ENCODE measurements at places on chromosomes 11 and 22.
A peak's percentile ranks its signal among the peaks of the same experiment; 100 is the strongest.

- DNase-seq: no peak
These were observed 55.4 kb downstream of the CDKN1C start for GRCh38 chr11:2830030-2830812.

GRCh38 chr11:70594031-70594430 lies 195.7 kb downstream of the CTTN start:
- no peak for DNase-seq

DNA sequence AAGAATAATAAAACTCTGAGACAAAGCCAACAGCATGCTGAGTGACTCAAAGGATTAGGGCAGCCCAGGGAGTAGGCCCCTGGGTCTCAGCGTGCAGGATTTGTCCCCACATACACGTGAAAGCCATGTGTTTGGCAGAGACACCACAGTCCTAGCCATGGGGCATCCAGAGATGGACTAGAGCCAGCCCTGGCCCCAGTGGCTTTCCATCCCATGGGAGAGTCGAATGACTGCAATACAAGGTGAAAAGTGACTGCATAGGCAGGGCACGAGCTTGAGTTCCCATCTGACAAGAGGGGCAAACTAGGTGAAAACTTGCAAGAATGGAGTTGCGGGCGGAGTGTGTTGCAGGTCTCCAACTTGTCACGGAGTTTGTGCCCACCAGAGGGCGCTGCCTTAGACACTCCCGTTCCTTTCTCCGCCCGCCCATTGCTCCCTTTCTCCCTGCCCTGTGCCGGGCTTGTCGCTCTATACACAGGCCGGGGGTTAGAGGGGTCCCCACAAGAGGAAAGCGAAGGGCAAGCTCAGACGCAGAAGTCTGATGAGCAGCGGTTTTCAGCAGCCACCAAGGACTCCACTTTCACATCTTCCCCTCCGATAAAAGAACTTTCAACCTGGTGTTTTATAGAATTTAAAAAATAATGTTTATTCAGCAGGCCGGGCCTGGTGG lies 24.2 kb downstream of the TSKU start:
- peak; percentile 69 for DNase-seq

- no peak for DNase-seq
These were observed 39.5 kb upstream of the EP300 start for GRCh38 chr22:41052661-41053490.

GRCh38 chr11:94750319-94751217 lies 17.6 kb upstream of the AMOTL1 start:
- DNase-seq: no peak

DNA sequence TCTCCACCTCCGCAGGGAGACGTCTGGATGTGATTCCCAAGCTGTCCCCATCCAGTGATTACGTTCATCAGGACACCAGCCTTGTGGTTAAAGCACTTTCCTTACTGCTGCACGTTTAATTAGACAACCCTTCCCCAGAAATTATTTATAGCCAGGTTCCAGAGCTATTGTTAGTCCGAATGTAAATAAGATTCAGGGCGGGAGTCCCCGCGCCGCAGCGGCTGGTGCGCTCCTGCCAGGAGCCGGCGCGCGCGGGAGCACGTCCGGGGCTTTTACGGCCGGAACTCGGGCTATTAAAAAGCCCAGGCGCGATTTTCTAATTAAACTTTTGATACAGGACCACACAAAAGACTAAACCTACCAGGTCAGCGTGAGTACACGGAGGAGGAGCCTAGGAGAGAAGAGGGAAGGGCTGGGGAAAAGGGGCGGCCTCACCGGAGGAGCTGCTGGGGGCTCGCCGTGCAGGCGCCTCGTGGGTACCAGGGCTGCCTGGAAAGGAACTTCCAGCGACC lies 538.3 kb downstream of the OPCML start:
- no peak for DNase-seq
